ENCODE measurements at places on chromosomes 16 and 17. TPM values are rescaled to one million over a fixed set of nuclear protein-coding genes. Genes with fewer than 3 reads are reported as not detected.
A peak's percentile ranks its signal among the peaks of the same experiment; 100 is the strongest.

- no peak for DNase-seq
- H3K4me3 ChIP-seq, result no peak overlapping the region
- H3K27ac ChIP-seq, result no peak overlapping the region
- H3K27me3 ChIP-seq, result no peaks in the 10 kb centered on the region
- no peaks in the 10 kb centered on the region for H3K36me3 ChIP-seq
These were observed 34.7 kb downstream of the MRTFB start for GRCh38 chr16:14105760-14106375.

GRCh38 chr17:48542114-48542656, 2.7 kb downstream of the HOXB2 start:
- peaks cover 32% of the 10 kb centered on the region for H3K4me1 ChIP-seq
- H3K27me3 ChIP-seq, result no peaks in the 10 kb centered on the region
- DNase-seq, result peak; percentile 66
- H3K36me3 ChIP-seq, result no peaks in the 10 kb centered on the region
- H3K27ac ChIP-seq, result peak overlapping the region; percentile 80
- peak overlapping the region; percentile 88 for H3K4me3 ChIP-seq

GRCh38 chr17:40373999-40374398, 9.5 kb upstream of the GJD3 start:
- H3K36me3 ChIP-seq, result no peaks in the 10 kb centered on the region
- no peaks in the 10 kb centered on the region for H3K4me1 ChIP-seq
- H3K27me3 ChIP-seq, result no peaks in the 10 kb centered on the region
- no peak for DNase-seq
- no peak overlapping the region for H3K4me3 ChIP-seq

DNA sequence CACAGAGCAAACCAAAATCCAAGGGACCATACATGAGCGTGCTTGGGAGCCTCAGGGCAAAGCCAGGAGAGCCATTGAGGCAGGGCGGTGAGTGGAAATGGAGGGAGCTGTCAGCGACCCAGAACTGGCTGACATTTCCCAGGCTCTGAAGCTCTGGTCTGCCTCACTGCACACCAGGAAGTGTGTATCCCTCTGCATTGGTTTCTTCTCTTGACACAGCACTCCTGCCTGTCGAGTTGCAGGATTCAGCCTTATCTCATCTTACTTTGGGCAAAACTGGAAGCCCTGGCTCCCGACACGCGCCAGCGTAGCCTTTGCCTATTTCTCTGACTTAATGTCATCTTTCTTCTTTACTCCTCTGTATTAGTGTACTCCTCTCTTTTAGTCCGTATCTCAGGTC, 144.7 kb upstream of the HS3ST3A1 start:
- H3K27ac ChIP-seq, result no peak overlapping the region
- H3K4me1 ChIP-seq, result no peaks in the 10 kb centered on the region
- H3K4me3 ChIP-seq, result no peak overlapping the region
- no peaks in the 10 kb centered on the region for H3K27me3 ChIP-seq

GRCh38 chr16:4698321-4699045, 5.1 kb downstream of the NUDT16L1 start:
- peaks cover 3% of the 10 kb centered on the region for H3K36me3 ChIP-seq
- no peaks in the 10 kb centered on the region for H3K27me3 ChIP-seq
- H3K4me3 ChIP-seq, result no peak overlapping the region

- H3K36me3 ChIP-seq, result peaks cover 3% of the 10 kb centered on the region
- no peak overlapping the region for H3K27ac ChIP-seq
- H3K4me1 ChIP-seq, result peaks cover 12% of the 10 kb centered on the region
- DNase-seq, result no peak
These were observed 2.6 kb downstream of the FN3KRP start for GRCh38 chr17:82718986-82719685.

- H3K27ac ChIP-seq, result no peak overlapping the region
- H3K4me3 ChIP-seq, result no peak overlapping the region
- no peak for DNase-seq
These were observed 36.9 kb downstream of the C17orf75 start for GRCh38 chr17:32305049-32305448.

DNA sequence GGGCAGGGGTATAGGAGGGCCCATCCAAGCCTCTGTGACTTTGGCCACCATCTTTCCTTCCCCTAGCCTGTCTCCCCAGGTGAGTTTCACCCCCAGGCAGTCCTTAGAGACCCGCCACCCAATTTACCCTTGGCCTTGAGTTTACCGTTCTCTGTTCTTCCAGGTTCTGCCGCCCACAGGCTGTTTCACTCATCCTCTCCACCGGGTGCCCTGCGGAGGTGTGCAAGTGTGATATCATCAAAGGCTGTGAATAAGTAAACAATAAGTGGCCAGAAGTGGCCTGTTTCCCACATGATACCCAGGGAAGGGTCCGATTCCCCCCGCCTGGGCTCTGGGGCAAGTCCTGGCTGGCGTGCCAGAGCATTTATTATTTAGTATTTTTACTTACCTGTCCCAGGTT, 15.1 kb upstream of the TLCD3B start:
- H3K27ac ChIP-seq, result no peak overlapping the region
- no peak overlapping the region for H3K4me3 ChIP-seq
- peaks cover 7% of the 10 kb centered on the region for H3K4me1 ChIP-seq
- H3K36me3 ChIP-seq, result no peaks in the 10 kb centered on the region

DNA sequence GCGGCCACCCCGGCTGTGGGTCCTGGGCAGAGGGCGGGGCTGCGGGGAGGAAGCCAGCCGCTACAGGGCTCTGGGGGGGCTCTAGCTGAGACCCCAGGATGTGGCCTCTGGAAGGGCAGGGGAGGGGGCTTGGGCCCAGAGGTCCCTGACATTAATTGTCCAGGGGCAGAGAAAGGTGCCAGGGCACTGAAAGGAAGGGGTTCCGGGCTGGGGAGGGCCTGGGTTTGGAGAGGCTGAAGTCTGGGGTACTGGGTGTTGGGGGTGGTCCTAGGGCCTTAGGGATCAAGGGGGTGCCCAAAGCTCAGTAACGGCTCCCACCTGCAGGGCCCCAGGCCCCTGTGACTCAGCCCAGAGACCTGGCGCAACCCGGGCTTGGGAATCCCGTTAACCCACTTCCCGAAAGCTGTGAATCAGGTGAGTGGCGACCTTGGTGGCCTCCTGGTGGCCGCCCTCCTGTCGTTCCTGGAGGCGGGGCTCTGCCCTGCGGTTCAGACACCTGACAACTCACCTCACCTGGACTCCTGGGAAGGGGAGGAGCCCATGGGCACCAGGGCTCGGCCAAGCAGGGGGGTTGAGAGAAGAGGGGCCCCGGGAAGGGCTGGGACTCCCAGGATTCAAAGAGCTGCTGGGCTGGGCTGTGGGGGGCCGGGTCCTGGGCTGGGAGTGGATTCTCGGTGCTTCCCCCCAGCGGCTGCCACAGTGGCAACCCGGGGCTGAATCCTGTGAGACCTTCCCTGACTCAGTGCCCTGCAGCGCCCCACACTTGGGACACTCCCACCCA, 465 bp upstream of the PRSS22 start:
- no peak for DNase-seq
- H3K27ac ChIP-seq, result no peak overlapping the region
- no peaks in the 10 kb centered on the region for H3K4me1 ChIP-seq
- H3K27me3 ChIP-seq, result peaks cover 2% of the 10 kb centered on the region

DNA sequence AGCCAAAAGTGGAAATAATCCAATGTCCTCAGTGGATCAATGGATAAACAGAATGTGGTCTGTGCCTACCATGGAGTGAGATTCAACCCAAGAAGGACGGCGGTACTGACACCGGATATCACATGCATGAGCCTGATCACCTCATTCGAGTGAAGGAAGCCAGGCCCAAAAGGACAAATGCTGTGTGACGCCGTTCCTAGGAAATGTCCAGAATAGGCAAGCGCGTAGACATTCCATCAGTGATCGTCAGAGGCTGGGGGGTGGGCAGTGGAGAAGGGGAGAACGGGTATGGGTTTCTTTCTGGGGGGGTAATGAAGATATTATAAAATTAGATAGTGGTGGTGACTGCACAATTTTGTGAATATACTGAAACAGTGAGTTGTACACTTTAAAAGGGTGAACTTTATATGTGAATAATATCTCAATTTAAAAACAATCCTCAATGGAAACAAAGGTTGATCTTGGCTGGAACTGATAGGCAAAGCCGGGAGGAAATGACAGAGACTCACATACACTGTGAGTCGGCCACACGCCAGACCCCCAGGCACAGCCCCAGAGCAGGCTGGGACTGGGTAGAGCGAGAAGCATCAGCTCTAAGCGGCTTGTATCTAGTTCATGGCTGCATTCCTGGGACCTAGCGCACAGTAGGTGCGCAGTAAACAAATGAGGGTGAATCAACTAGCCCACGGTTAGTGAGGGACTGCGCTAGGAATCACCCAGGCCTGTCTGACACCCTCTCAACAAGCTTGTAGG, 3.5 kb downstream of the DBNDD1 start:
- H3K4me1 ChIP-seq, result peaks cover 25% of the 10 kb centered on the region
- H3K4me3 ChIP-seq, result no peak overlapping the region
- peak overlapping the region; percentile 87 for H3K27ac ChIP-seq

DNA sequence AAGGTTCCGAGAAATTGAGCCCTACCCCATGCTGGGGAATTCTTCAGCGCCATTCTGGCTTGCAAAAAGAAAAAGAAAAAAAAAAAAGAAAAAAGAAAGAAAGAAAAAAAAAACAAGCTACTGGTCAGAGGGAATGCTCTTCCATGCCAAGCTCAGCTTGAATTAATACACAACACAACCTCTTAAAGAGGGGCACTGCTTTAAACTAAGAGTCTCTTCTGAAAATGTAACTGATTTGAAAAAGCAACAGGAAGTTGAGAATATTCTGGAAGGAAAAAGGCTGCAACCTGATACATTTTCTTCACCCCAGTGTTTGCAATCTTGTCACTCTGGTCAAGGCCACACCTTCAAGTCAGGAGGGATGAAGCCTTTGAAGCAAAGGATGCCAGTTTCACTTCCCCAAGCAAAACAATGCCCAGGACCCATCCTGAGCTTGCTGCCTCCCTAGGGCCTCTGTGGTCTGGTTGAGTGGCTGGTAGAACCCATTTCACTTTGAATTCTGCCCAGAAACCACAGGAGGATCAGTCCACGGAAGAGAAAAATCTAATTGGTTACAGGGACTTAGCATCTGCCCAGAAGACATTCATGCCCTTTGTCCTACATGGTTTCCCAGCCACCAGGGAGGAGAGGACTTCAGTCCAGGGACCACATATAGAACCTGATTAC, 389.7 kb downstream of the SOX9 start:
- no peak for DNase-seq
- no peaks in the 10 kb centered on the region for H3K27me3 ChIP-seq
- H3K36me3 ChIP-seq, result no peaks in the 10 kb centered on the region
- no peak overlapping the region for H3K4me3 ChIP-seq

DNA sequence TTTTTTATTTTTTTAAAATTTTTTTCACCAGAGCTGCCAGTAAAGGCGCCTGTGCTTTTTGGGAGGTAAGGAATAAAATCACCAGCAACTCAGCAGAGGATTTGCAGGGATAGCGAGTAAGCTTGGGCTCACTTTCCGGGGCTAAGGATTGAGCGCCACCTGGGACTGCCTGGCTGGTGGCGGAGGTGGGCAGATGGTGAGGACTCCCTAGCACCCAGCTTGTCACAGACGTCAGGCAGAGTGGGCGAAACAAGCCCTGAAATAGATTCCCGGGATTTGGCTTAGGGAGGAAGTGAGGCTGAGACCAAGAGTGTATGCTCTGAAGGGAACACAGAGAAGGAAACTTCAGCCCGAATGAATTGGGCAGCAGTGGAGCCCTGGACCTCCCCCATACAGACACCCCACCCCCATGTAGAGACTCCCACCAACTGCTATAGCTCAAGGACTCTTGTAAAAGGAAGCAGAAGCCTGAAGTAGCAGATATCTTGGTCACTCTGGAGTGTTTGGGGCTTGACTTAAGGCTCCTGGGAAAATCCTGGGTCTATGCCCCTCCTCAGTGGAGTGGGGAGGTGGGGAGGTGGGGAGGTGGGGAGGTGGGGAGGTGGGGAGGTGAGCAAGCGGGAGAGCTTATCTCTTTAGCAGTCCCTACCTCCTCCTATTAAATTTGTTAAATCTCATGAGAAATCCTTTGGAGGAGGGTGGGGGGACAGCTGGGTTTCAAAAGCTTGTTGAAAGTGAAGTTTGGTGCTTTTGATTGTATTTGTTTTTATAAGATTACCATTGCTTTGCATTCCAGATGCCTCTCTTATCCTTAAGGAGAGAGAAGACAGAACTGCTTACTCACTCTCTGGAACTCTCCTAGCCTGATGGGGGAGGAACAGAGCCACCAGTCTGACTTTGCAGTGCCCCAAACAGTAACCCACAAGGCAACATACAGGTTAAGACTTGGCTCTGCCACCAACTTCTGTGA, 8.2 kb downstream of the ARL4D start:
- no peaks in the 10 kb centered on the region for H3K36me3 ChIP-seq
- no peak overlapping the region for H3K27ac ChIP-seq
- H3K27me3 ChIP-seq, result peaks cover 9% of the 10 kb centered on the region
- H3K4me1 ChIP-seq, result no peaks in the 10 kb centered on the region

- DNase-seq, result peak; percentile 80
- peak overlapping the region; percentile 88 for H3K27ac ChIP-seq
- no peak overlapping the region for H3K4me3 ChIP-seq
- peaks cover 29% of the 10 kb centered on the region for H3K4me1 ChIP-seq
- H3K27me3 ChIP-seq, result no peaks in the 10 kb centered on the region
These were observed 3.7 kb downstream of the TRAF7 start for GRCh38 chr16:2159175-2159838.

- H3K4me3 ChIP-seq, result no peak overlapping the region
- no peak overlapping the region for H3K27ac ChIP-seq
- DNase-seq, result no peak
- H3K4me1 ChIP-seq, result peaks cover 8% of the 10 kb centered on the region
- H3K36me3 ChIP-seq, result peaks cover 3% of the 10 kb centered on the region
These were observed 18.5 kb downstream of the CRLF3 start for GRCh38 chr17:30805944-30806456.

- no peak overlapping the region for H3K27ac ChIP-seq
- H3K4me3 ChIP-seq, result no peak overlapping the region
- no peaks in the 10 kb centered on the region for H3K27me3 ChIP-seq
- H3K36me3 ChIP-seq, result no peaks in the 10 kb centered on the region
These were observed 8.6 kb downstream of the PLCG2 start for GRCh38 chr16:81787659-81788058.

DNA sequence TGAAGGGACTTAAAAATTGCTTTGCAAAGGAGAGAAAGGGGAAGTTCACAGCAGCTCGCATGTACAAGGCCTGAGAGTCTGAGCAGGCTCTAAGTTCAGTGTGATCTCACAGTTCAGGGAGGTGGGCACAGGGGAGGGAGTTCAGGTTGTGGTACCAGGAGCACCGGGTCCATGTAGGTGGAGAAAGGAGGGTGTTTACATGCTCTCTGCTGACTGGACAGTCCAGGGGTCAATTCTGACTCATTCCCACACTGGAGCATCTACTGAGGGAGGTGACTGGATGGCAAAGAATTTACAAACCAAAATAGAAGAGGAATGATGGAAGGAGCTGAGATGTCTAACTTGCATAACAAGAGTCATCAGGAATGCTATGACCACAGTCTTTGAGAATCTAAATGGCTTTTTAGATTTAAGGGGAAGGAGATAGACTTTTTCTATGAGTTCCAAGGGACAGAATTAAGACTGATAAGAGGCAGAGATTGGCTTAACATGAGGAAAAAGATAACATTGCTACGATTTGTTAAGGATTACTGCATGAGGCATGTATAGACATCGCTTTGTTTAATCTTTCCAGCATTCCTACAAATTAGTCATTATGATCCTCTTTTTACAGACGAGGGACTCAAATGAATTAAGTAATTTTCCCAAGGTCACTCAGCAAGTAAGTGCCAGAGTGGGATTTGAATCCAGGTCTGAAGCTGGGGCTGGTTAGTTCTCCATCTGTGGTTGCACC, 29.9 kb downstream of the MIS12 start:
- H3K36me3 ChIP-seq, result peaks cover 2% of the 10 kb centered on the region
- peak; percentile 54 for DNase-seq
- peak overlapping the region; percentile 68 for H3K27ac ChIP-seq
- no peak overlapping the region for H3K4me3 ChIP-seq

TRPV2 gene
- total RNA-seq, result 6.7 TPM

RAB34 gene
- 62.3 TPM for total RNA-seq

GSDMA gene
- not detected for total RNA-seq

ABCA9 gene
- total RNA-seq, result 2.0 TPM

HOXB7 gene
- total RNA-seq, result 29.8 TPM

FUS gene
- 569 TPM for total RNA-seq

STAT5B gene
- 53.1 TPM for total RNA-seq

SLFN12L gene
- not detected for total RNA-seq

AXIN2 gene
- total RNA-seq, result 3.1 TPM
